ENCODE measurements at places on chromosomes 4 and X.
A peak's percentile ranks its signal among the peaks of the same experiment; 100 is the strongest.

- peaks cover 99% of the 10 kb centered on the region for H3K36me3 ChIP-seq
- no peak overlapping the region for H3K4me3 ChIP-seq
- peaks cover 4% of the 10 kb centered on the region for H3K27me3 ChIP-seq
These were observed 60.7 kb upstream of the S100G start for GRCh38 chrX:16589211-16589610.

GRCh38 chrX:9282325-9282724 lies 182.5 kb upstream of the TBL1X start:
- H3K4me1 ChIP-seq, result peaks cover 26% of the 10 kb centered on the region
- DNase-seq, result no peak
- no peaks in the 10 kb centered on the region for H3K36me3 ChIP-seq
- no peak overlapping the region for H3K4me3 ChIP-seq
- H3K27me3 ChIP-seq, result peaks cover 4% of the 10 kb centered on the region

DNA sequence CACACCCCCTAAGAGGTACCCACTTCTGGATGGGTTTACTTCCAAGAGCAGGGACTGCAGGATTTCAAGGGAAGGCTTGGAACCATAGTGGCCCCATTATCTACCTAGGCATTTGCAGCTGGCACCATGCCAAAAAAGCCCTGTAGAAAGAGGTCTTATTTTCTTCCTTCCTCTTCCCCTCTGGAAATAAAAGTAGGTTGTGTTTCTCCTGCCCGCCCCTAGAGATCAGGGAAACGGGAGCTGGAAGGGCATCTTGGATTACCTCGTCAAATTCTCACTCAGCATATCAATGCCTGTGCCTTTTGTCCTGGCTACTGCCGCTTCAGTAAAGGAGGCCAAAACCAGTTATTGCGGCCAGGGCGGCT lies 1.6 kb downstream of the SCD5 start:
- H3K36me3 ChIP-seq, result peaks cover 4% of the 10 kb centered on the region
- H3K27me3 ChIP-seq, result peaks cover 42% of the 10 kb centered on the region
- peaks cover 24% of the 10 kb centered on the region for H3K4me1 ChIP-seq
- H3K4me3 ChIP-seq, result peak overlapping the region; percentile 93
- no peak overlapping the region for H3K27ac ChIP-seq

DNA sequence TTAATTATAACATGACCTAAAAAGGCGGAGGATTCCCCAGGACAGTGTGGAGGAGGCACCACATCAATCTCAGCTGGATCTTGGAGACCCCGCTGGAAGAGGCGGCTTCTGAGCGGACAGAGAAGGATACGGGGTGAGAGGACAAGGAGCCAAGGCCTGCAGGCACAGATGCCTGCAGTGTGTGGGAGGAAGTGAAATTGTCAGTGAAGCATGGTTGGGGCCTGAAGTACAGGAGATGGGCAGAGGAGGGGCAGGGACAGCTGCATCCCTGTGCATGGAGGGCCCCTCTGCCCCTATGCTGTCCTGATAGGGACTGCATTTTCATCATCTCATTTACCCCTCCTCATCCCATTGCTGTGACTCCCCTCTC lies 1.7 kb upstream of the SLC2A9 start:
- no peaks in the 10 kb centered on the region for H3K36me3 ChIP-seq
- no peak overlapping the region for H3K4me3 ChIP-seq
- H3K27me3 ChIP-seq, result peaks cover 39% of the 10 kb centered on the region
- peaks cover 36% of the 10 kb centered on the region for H3K4me1 ChIP-seq
- DNase-seq, result no peak
- H3K27ac ChIP-seq, result no peak overlapping the region

- no peak overlapping the region for H3K4me3 ChIP-seq
- H3K4me1 ChIP-seq, result peaks cover 28% of the 10 kb centered on the region
- no peak for DNase-seq
- H3K27ac ChIP-seq, result no peak overlapping the region
- H3K27me3 ChIP-seq, result peaks cover 3% of the 10 kb centered on the region
These were observed 72.5 kb downstream of the DDIT4L start for GRCh38 chr4:100117750-100118149.

GRCh38 chr4:123319639-123320038 lies 77.0 kb upstream of the SPRY1 start:
- peaks cover 70% of the 10 kb centered on the region for H3K36me3 ChIP-seq
- H3K4me3 ChIP-seq, result no peak overlapping the region
- DNase-seq, result no peak
- H3K4me1 ChIP-seq, result no peaks in the 10 kb centered on the region

GRCh38 chrX:140038842-140039241 lies 73.5 kb upstream of the CXorf66 start:
- peaks cover 6% of the 10 kb centered on the region for H3K27me3 ChIP-seq
- no peak overlapping the region for H3K27ac ChIP-seq

DNA sequence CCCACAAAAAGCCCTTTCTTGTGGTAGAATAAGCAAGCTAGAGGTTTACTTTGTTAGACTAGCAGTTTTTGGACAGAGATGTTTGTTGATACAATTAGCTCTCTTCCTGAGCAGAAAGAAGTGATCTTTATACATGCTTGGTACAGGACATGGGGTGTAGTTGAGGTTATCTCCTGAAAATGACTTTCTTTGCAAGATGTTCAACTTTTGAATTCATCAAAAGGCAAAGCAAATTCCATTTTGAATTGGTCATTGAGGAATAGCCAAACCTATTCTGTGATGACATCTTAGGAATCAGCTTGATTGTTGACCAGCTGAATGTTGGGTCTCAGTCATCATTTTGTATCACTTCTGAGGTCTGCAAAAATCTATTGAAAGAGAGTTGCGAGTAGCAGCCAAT lies 3.8 kb downstream of the CPE start:
- peaks cover 16% of the 10 kb centered on the region for H3K4me1 ChIP-seq
- peaks cover 36% of the 10 kb centered on the region for H3K27me3 ChIP-seq
- no peaks in the 10 kb centered on the region for H3K36me3 ChIP-seq
- H3K27ac ChIP-seq, result no peak overlapping the region

DNA sequence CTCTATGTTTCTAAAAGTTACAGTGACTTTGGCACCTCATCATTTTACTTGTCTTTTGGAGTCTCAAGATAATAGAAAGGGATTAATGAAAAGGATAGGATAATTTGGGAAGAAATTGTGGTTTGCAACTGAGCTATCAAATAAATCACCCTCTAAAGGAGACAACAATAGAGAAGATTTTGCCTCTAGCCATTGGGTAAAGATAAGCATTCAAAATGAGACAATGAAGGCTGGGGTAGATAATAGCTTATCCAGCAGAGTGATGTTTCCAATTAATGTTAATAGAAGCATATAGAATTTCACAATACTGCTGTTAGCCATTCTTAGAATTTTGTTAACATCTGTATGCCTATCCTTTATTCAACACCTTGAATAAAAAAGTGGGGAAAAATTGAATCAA lies 1177.6 kb downstream of the ADGRL3 start:
- H3K27ac ChIP-seq, result no peak overlapping the region
- H3K36me3 ChIP-seq, result no peaks in the 10 kb centered on the region
- no peaks in the 10 kb centered on the region for H3K4me1 ChIP-seq
- no peak for DNase-seq

DNA sequence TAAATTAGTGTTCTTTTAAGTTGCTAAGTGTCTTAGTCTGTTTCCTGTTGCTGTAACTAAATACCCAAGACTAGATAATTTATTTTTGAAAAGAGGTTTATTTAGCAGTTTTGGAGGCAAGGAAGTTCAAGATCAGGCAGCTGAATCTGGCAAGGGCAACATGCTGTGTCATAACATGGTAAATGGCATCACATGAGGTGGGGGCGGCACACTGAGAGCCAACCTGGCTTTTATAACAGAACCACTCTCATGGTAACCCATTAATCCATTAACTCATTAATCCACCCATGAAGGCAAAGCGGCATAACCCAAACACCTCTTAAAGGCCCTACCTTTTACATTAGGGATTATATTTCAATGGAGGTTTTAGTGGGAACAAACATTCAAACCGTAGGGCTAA lies 182.2 kb upstream of the GATB start:
- no peak overlapping the region for H3K27ac ChIP-seq
- no peak for DNase-seq
- peaks cover 7% of the 10 kb centered on the region for H3K4me1 ChIP-seq
- no peak overlapping the region for H3K4me3 ChIP-seq
- H3K27me3 ChIP-seq, result no peaks in the 10 kb centered on the region

GRCh38 chrX:47358387-47359065 lies 11.9 kb upstream of the ZNF157 start:
- H3K4me3 ChIP-seq, result no peak overlapping the region
- no peaks in the 10 kb centered on the region for H3K36me3 ChIP-seq
- no peak for DNase-seq

GRCh38 chr4:8410066-8410625 lies 30.4 kb downstream of the ACOX3 start:
- H3K36me3 ChIP-seq, result peaks cover 58% of the 10 kb centered on the region
- H3K4me1 ChIP-seq, result peaks cover 6% of the 10 kb centered on the region
- no peak overlapping the region for H3K4me3 ChIP-seq
- no peak for DNase-seq
- H3K27ac ChIP-seq, result no peak overlapping the region
- H3K27me3 ChIP-seq, result peaks cover 7% of the 10 kb centered on the region

GRCh38 chrX:31653422-31653821 lies 581.6 kb upstream of the FTHL17 start:
- H3K36me3 ChIP-seq, result no peaks in the 10 kb centered on the region
- no peaks in the 10 kb centered on the region for H3K27me3 ChIP-seq
- H3K4me1 ChIP-seq, result peaks cover 6% of the 10 kb centered on the region
- DNase-seq, result no peak
- no peak overlapping the region for H3K27ac ChIP-seq

DNA sequence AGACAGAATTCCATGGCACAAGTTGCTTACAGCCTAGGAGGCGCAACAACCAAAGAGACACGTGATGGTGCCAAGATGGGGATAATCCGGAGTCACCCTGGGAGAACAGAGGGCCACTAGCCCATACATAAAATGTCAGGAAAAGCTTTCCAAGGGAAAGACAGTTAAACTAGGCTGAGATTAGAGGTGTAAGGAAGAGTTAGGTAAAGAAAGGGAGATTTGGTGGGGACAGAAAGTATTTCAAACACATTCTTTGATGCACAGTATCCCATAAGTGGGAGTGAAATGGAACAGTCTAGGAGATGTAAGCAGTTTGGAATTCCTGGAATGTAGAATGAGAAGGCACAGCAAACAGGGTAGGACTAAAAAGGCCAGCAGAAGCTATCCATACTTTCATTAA lies 860.9 kb upstream of the LCORL start:
- no peak overlapping the region for H3K4me3 ChIP-seq
- no peak for DNase-seq
- H3K4me1 ChIP-seq, result peaks cover 10% of the 10 kb centered on the region
- H3K36me3 ChIP-seq, result no peaks in the 10 kb centered on the region
- H3K27me3 ChIP-seq, result no peaks in the 10 kb centered on the region
- H3K27ac ChIP-seq, result peak overlapping the region; percentile 8

GRCh38 chr4:8131210-8131609 lies 27.4 kb downstream of the ABLIM2 start:
- peaks cover 21% of the 10 kb centered on the region for H3K27me3 ChIP-seq
- DNase-seq, result no peak
- peaks cover 31% of the 10 kb centered on the region for H3K4me1 ChIP-seq
- H3K36me3 ChIP-seq, result no peaks in the 10 kb centered on the region

GRCh38 chr4:41715155-41715554 lies 33.4 kb downstream of the PHOX2B start:
- peaks cover 50% of the 10 kb centered on the region for H3K27me3 ChIP-seq
- no peak for DNase-seq
- peaks cover 7% of the 10 kb centered on the region for H3K4me1 ChIP-seq
- H3K36me3 ChIP-seq, result no peaks in the 10 kb centered on the region

GRCh38 chr4:148834804-148835631 lies 392.8 kb upstream of the NR3C2 start:
- H3K36me3 ChIP-seq, result peaks cover 5% of the 10 kb centered on the region
- no peak for DNase-seq
- H3K4me1 ChIP-seq, result peaks cover 43% of the 10 kb centered on the region

DNA sequence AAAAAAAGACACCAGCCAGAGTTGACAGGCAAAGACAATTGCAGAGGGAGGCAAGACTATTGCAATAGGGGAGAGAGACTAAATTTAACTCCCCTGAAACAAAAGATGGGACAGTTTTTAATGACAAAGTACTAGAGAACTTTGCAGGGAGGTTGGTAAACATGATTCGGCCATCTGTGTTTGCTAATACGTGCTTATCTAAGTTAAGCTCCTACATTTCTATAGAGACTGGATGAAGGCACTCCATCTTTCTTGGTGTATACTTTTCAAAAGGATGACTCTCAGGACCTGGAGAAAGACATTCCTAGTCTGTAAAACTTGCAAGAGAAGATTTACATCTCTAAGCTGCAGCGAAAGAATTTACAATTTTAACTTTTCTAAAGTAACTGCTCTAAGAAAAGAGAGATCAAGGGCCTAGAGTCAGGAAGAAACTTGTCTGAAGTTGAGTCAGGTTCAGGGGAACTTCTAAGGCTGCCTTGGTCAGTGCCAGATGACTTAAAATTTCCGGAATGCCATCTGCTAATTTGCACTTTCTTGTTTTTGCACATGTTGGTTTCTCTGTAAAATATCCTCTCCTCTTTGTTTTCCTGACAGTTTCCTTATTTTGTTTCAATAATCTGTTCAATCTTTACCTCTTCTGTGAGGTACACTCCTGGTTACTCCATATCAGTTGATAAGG lies 10.6 kb downstream of the ADAM29 start:
- H3K27me3 ChIP-seq, result no peaks in the 10 kb centered on the region
- no peak for DNase-seq
- H3K4me1 ChIP-seq, result no peaks in the 10 kb centered on the region
- H3K36me3 ChIP-seq, result no peaks in the 10 kb centered on the region

DNA sequence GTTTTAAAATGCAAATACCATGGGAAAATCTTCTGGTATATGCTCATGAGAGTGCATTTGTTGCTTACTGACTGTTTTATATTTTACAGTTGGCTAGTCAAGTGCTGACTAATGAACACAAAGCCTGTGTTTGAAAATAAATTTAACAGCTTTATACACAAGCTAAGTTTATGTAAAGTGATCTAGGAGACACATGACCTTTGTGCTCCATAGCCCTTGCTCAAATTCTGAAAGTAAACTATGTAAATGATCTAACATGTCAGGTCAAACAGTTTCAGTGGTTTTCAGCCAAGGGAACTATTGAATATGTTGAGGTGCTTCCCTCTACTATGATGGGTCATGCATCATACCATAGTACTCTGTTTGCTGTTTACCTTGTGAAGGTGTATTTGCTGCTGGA lies 36.7 kb downstream of the DIAPH2 start:
- H3K27me3 ChIP-seq, result no peaks in the 10 kb centered on the region
- H3K4me1 ChIP-seq, result peaks cover 5% of the 10 kb centered on the region
- no peak overlapping the region for H3K4me3 ChIP-seq

DNA sequence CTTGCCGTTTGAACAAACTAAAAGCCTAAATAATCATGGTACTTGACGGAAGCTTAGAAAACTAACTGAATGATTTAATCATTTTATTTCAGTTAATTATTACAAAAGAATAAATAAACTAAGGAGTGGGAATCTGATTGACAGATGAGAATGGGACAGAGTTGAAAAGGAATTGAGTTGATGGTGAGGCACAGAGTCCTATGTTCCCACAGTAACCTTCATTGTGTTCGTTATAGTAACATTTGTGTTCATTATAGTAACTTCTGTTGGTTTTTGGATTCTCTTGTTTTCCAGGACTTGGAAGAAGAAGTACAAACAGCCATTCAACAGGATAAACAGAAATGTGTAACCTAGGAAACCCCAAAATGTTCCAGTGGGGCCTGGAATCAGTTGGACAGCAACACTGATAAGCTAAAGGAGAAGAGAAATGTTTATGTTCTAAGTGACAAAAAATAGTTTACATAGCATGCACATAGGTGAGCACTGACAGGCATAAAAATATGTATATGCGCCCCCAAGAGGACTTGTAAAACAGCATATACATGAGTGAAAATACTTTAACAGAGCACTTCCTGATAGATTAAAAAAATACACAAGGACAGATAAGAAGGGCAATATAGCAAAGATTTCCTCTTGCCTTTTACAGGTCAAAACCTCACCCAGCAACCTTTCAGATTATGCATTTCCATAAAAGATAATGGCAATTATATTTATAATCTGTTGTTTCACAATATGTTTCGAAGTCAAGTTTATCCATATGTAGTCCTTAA lies 218.6 kb upstream of the HTR2C start:
- H3K27ac ChIP-seq, result no peak overlapping the region
- H3K36me3 ChIP-seq, result no peaks in the 10 kb centered on the region
- no peaks in the 10 kb centered on the region for H3K27me3 ChIP-seq
- no peaks in the 10 kb centered on the region for H3K4me1 ChIP-seq
